Panc1 (cell line): ENCODE measurements at places on chromosomes 3 and 15. TPM values are rescaled to one million over a fixed set of nuclear protein-coding genes. Genes with fewer than 3 reads are reported as not detected.

- H3K27ac ChIP-seq, result peak overlapping the region; percentile 98
- peak overlapping the region; percentile 63 for H3K4me3 ChIP-seq
- H3K36me3 ChIP-seq, result peaks cover 18% of the 10 kb centered on the region
- peaks cover 41% of the 10 kb centered on the region for H3K4me1 ChIP-seq
Measured at GRCh38 chr15:96336596-96337364, 6.3 kb downstream of the NR2F2 start.

DNA sequence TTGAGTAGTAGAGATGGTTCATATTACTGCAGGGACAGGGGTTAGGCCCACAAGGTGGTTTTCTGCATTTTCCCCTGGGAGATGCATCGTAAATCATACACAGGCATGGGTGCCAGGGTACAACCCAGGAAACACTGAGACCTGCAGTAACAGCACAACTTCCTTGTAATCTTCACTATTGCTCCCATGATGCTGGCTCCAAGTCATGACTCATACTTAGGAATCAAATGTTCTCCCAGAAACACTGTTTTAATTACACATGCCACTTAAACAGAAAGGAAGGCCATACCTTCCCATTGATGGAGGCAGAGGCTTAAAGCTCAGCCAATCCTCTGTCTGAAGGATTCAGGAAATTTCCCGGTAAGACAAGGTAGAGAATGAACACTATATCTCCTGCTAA lies 106.5 kb downstream of the ERC2 start:
- DNase-seq, result no peak
- H3K27ac ChIP-seq, result no peak overlapping the region
- H3K27me3 ChIP-seq, result no peaks in the 10 kb centered on the region
- no peaks in the 10 kb centered on the region for H3K4me1 ChIP-seq

GRCh38 chr3:31704591-31705179 lies 172.0 kb downstream of the STT3B start:
- DNase-seq, result no peak
- H3K27me3 ChIP-seq, result no peaks in the 10 kb centered on the region
- H3K27ac ChIP-seq, result no peak overlapping the region
- H3K4me1 ChIP-seq, result no peaks in the 10 kb centered on the region
- no peak overlapping the region for H3K4me3 ChIP-seq

DNA sequence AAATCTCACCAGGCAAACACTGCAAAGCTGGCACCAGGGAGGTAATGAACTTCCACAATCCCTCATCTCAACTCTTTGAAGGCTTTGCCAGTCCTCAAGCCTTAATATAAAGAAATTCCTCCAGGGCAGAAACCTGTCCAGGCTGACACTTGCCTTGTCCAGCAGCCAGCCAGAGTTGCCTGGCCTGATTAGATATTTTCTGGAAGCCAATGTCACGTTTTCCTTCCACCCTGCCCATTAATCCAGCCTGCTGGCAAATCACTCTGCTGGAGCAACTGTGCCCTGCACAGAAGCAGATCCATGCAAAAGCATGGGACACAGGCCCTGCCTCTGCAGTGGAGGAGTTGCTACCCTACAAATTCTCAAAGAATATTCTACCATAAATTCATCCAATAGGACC lies 56.5 kb downstream of the HEG1 start:
- H3K36me3 ChIP-seq, result peaks cover 26% of the 10 kb centered on the region
- H3K4me3 ChIP-seq, result no peak overlapping the region
- H3K27me3 ChIP-seq, result no peaks in the 10 kb centered on the region
- no peak for DNase-seq
- peak overlapping the region; percentile 5; the same call in 1 of the 2 replicates for H3K27ac ChIP-seq

- DNase-seq, result no peak
- H3K36me3 ChIP-seq, result no peaks in the 10 kb centered on the region
- no peak overlapping the region for H3K27ac ChIP-seq
- H3K4me3 ChIP-seq, result no peak overlapping the region
Measured at GRCh38 chr3:192244591-192244990, 482.8 kb downstream of the FGF12 start.

DNA sequence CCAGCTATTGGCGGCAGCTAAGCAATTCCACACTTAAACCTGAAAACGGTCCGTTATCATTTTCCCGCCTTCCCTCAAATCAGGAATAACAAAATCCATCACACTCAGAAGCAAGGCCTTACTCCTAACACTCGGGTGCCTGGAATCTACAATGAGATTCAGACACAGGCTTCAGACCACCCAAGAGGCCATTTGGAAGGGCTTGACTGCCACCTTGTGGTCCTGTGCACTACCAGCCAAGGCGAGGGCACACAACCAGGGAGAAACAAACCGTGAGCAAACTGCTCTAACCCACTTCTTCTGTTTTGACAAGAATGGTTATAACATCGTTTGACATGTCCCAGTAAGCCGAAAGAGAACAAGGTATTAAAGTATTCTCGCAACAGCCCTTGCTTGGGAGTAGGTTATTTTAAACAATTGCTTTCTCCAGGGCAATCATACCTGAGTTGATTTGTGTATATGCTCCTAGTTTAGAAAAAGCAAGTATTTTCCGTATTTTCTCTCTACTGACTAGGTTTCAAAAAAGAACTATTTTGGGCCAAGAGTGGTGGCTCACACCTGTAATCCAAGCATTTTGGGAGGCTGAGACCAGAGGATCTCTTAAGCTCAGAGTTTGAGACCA lies 40.1 kb upstream of the TAFA4 start:
- H3K4me3 ChIP-seq, result no peak overlapping the region
- H3K36me3 ChIP-seq, result 0 out of 2 replicates have a peak, but pooled peaks cover 2% of the 10 kb centered on the region
- no peaks in the 10 kb centered on the region; the same call in none of the 2 replicates for H3K27me3 ChIP-seq

- H3K4me1 ChIP-seq, result no peaks in the 10 kb centered on the region
- no peak for DNase-seq
- no peak overlapping the region for H3K4me3 ChIP-seq
- no peak overlapping the region for H3K27ac ChIP-seq
- H3K27me3 ChIP-seq, result no peaks in the 10 kb centered on the region
Measured at GRCh38 chr15:42836251-42836650, 84.3 kb downstream of the TTBK2 start.

GRCh38 chr3:196638861-196639482 lies 522 bp upstream of the NRROS start:
- peak overlapping the region; percentile 82 for H3K27ac ChIP-seq
- no peak for DNase-seq
- H3K36me3 ChIP-seq, result no peaks in the 10 kb centered on the region
- peaks cover 26% of the 10 kb centered on the region for H3K4me1 ChIP-seq
- peak overlapping the region; percentile 51 for H3K4me3 ChIP-seq
- H3K27me3 ChIP-seq, result no peaks in the 10 kb centered on the region

DNA sequence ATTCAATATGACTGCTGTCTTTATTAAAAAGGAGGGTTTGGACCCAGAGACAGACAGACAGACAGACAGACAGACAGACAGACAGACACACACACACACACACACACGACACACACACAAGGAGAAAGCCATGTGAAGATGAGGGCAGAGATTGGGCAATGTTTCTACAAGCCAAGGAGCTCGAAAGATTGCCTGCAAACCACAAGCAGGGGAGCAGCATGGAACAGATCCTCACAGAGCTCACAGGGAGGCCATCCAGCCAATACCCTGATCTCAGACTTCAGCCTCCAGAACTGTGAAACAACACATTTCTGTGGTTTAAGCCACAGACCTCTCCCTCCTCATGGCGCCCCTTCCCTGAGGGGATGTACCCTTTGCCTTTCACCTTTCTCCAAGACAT lies 35.8 kb upstream of the ABHD2 start:
- H3K4me3 ChIP-seq, result no peak overlapping the region
- DNase-seq, result no peak
- H3K4me1 ChIP-seq, result peaks cover 3% of the 10 kb centered on the region; the same call in 1 of the 2 replicates
- no peak overlapping the region for H3K27ac ChIP-seq

GRCh38 chr15:77502379-77503095 lies 81.8 kb downstream of the HMG20A start:
- DNase-seq, result no peak
- H3K27ac ChIP-seq, result peak overlapping the region; percentile 68; the same call in 1 of the 2 replicates
- H3K27me3 ChIP-seq, result no peaks in the 10 kb centered on the region
- H3K4me3 ChIP-seq, result no peak overlapping the region
- no peaks in the 10 kb centered on the region for H3K36me3 ChIP-seq
- peaks cover 56% of the 10 kb centered on the region for H3K4me1 ChIP-seq

DNA sequence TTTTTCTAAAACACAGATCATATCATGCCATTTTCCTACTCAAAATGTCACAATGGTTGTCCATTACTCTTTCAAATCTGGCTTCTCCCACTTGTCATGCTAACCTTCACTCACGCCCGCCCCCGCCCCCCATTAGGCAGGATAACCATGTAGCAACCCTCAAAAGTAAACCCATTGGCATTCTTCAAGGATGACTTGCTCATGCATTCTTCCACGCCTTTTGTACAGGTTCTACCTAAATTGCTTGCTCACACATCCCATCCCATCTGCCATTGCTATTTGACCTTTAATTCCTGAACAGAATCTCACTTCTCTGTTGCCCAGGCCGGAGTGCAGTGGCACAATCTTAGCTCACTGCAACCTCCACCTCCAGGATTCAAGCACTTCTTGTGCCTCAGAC lies 389.3 kb downstream of the MCTP2 start:
- H3K27me3 ChIP-seq, result no peaks in the 10 kb centered on the region
- H3K27ac ChIP-seq, result no peak overlapping the region
- no peak overlapping the region for H3K4me3 ChIP-seq
- no peaks in the 10 kb centered on the region for H3K4me1 ChIP-seq
- H3K36me3 ChIP-seq, result no peaks in the 10 kb centered on the region

DNA sequence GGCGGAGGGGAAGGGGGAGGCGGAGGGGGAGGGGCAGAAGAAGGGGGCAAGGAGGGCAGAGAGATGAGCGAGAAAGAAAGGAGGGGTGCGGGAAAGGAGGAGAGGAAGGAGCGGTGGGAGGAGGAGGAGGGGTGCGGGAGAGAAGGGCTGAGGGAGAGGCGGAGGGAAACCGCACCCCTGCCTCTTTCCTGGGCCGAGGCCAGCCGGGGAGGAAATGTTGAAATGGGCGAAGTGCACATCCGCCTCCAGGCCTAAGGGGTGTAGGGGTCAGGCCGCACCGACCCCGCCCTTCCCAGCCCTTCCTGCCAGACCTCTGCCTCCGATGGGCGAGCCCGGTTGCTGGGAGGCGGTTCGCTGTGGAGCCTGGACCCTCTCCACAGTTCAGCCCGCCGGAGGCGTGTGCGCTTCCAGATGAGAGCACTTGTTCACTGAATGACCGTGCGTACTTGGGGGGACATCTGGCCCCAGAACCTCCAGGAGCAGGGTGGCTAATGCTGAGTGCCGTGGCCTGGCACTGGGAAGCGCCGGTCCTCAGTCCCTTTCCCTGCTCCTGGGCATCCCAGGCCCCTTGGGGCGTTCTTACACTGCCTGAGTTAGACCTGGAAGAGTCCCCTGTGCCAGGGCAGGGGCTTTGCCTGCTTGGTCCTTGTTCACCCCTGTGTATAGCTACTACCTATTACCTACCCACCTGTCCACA lies 110.3 kb upstream of the KLF13 start:
- H3K27ac ChIP-seq, result peak overlapping the region; percentile 83
- H3K27me3 ChIP-seq, result no peaks in the 10 kb centered on the region
- no peak for DNase-seq

The CPB1 gene
- 4.4 TPM for total RNA-seq
